Esophagus squamous epithelium (tissue), 5 donors: ENCODE measurements at places on chromosomes 7 and 10. TPM values are rescaled to one million over a fixed set of nuclear protein-coding genes. Genes with fewer than 3 reads are reported as not detected.

GRCh38 chr10:11527691-11528255 is 83.7 kb downstream of the USP6NL start:
- peaks cover 20% of the 10 kb centered on the region for H3K36me3 ChIP-seq
- no peak overlapping the region for H3K27ac ChIP-seq
- no peaks in the 10 kb centered on the region for H3K27me3 ChIP-seq
- no peak for DNase-seq
- peaks cover 15% of the 10 kb centered on the region for H3K4me1 ChIP-seq

DNA sequence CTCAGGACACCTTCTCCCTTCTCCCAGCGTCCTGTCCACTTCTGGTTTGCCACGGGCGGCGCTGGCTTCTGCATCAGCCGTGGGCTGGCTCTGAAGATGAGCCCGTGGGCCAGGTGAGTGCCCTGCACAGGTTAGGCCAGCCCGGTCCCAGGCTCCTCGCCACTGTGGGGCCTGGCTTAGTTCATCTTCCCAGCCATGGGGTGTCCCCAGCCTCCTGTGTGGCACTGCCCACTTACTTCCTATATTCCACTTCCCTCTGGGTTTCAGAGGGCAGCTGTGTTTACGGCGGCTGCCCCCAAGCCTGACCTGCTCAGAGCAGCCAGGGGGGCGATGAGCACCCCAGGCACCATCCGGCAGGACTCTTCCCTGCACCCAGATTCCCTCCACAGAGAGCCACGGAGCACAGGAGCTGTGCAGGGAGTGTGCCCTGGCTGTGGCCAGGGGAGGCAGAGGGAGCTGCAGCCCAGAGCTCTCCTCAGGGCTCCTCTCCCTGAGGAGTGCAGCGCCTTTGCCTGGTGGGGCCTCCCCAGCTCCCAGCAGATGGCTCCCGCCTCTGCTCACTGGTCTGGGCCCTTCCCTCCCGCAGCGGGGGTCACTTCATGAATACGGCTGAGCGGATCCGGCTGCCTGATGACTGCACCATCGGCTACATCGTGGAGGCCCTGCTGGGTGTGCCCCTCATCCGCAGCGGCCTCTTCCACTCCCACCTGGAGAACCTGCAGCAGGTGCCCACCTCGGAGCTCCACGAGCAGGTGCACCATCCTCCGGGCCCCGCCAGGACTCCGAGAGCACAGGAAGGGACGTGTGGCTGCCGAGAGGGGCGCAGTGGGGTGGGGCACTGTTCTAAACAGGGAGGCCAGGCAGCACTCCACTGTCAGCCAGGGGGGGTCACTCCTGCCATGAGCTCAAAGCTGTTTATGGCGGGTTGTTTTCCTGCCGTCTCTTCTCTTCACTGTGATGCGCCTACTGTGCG is 6.4 kb downstream of the LFNG start:
- peak overlapping the region; percentile 78 for H3K27ac ChIP-seq
- peaks cover 5% of the 10 kb centered on the region for H3K27me3 ChIP-seq
- peaks cover 6% of the 10 kb centered on the region for H3K36me3 ChIP-seq

DNA sequence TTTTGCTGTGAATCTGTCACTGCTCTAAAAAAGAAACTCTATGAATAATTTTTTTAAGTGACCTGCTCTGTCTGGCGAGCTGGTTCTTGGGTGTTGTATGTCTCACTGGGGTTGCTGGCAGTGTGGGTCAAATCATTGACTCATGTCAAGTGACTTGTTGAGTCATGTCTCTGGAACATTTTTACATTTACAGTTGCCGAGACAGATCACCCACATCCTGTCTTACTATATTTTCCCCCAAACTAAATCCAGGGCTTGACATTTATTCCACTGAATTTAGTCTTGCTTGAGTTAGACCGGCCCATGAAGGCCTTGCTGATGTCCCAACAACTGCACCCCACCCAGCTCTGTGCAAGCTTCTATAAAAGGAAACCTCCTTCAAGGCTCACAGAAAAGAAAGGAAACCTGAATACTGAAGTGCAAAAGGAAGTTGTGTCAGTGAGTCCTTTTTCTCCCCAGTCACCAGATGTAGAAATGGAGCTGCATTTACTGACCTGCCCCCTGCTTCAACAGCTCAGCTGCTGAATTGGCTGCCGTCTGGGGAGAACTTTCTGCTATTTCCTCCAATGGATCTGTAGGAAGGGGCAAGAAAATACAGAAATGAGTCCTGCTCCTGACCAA is 290.3 kb downstream of the TNS3 start:
- H3K27me3 ChIP-seq: no peaks in the 10 kb centered on the region
- no peaks in the 10 kb centered on the region for H3K36me3 ChIP-seq
- no peak overlapping the region for H3K4me3 ChIP-seq
- DNase-seq: no peak
- peaks cover 42% of the 10 kb centered on the region for H3K4me1 ChIP-seq
- H3K27ac ChIP-seq: peak overlapping the region; percentile 67

- no peaks in the 10 kb centered on the region for H3K4me1 ChIP-seq
- H3K27ac ChIP-seq: no peak overlapping the region
- no peak for DNase-seq
- H3K4me3 ChIP-seq: no peak overlapping the region
- no peaks in the 10 kb centered on the region for H3K36me3 ChIP-seq
These were observed 1197.8 kb upstream of the SORCS1 start for GRCh38 chr10:108362296-108362695.

Gene GIMAP4
- 19.7 TPM for total RNA-seq

Gene ZWINT
- 43.1 TPM for total RNA-seq
